Ascending aorta (tissue), 2 donors: ENCODE measurements at places on chromosomes 3 and 15.

- no peak for DNase-seq
- H3K36me3 ChIP-seq: no peaks in the 10 kb centered on the region
Observed at GRCh38 chr3:181929501-181929900, 217.8 kb downstream of the SOX2 start.

- no peak for DNase-seq
- H3K4me3 ChIP-seq: no peak overlapping the region
- no peak overlapping the region for H3K27ac ChIP-seq
Observed at GRCh38 chr3:30596152-30596551, 10.2 kb upstream of the TGFBR2 start.

DNA sequence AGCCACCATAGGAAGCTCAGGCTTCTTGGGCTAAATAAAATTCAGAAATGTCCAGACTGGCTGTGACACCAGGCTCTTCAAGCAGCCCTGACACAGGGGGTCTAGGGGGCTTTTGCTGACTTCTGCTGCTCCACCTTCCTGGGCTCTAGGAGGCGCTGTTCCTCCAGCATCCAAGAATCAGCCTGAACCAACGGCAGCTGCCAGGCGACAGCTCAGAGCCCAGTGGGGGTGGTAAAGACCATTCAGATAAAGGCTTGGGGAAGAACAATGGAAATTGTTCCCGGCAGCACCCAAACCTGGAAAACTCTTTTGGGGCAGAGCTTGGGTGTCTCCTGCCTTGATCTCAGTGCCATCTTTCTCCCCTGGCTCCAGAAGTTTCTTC lies 21.6 kb upstream of the PSTPIP1 start:
- H3K27me3 ChIP-seq: no peaks in the 10 kb centered on the region
- DNase-seq: no peak
- H3K4me3 ChIP-seq: peak overlapping the region; percentile 42
- no peaks in the 10 kb centered on the region for H3K36me3 ChIP-seq
- H3K4me1 ChIP-seq: peaks cover 14% of the 10 kb centered on the region

GRCh38 chr3:71486831-71487230 lies 96.7 kb downstream of the FOXP1 start:
- no peak overlapping the region for H3K27ac ChIP-seq
- no peaks in the 10 kb centered on the region for H3K36me3 ChIP-seq
- H3K27me3 ChIP-seq: no peaks in the 10 kb centered on the region

DNA sequence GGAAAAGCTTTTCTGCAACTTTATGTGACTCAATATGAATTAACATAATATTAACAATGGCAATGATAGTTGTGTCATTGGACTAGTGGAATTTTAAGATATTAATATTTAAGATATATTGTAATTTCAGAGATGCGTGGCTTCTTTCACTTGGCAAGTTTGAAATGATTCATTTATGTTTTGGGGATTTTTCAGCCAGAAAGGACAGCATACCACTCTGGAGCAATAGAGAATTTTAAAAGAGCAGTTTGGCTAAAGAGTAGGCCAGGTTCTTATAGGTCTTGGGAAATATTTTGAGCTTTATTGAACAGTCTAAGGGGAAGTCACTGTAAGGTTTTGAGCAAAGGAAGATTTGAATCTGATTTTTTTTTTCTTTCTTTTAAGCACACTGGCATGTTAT lies 16.5 kb downstream of the GMPS start:
- H3K36me3 ChIP-seq: no peaks in the 10 kb centered on the region
- no peak overlapping the region for H3K4me3 ChIP-seq
- no peaks in the 10 kb centered on the region for H3K27me3 ChIP-seq
- no peak for DNase-seq
- H3K4me1 ChIP-seq: peaks cover 15% of the 10 kb centered on the region

GRCh38 chr3:186983659-186984058 lies 53.3 kb downstream of the ST6GAL1 start:
- H3K4me3 ChIP-seq: no peak overlapping the region
- peak overlapping the region; percentile 5 for H3K27ac ChIP-seq
- DNase-seq: no peak

DNA sequence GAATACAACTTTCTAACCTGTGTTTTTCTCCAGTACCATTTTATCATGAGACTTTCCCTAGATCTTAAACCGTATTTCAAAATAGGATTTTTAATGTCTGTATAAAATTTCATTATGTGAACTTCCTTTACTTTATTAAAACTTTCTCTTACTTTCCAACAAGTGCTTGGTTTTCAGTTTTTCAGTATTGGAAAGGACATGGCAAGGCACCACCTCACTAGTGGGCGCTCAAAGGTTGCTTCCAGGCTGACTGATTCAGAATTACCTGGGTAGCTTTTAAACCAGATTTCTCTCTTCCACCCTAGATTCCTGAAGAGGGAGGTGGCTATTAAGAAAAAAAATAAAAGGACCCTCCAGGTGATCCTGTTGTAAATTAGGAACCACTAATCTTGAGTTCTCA lies 236.6 kb downstream of the SOX2 start:
- no peaks in the 10 kb centered on the region for H3K4me1 ChIP-seq
- no peak for DNase-seq
- no peaks in the 10 kb centered on the region for H3K36me3 ChIP-seq
- H3K4me3 ChIP-seq: no peak overlapping the region

- no peak overlapping the region for H3K27ac ChIP-seq
- H3K4me1 ChIP-seq: no peaks in the 10 kb centered on the region
- no peak for DNase-seq
- H3K36me3 ChIP-seq: no peaks in the 10 kb centered on the region
- no peaks in the 10 kb centered on the region for H3K27me3 ChIP-seq
- no peak overlapping the region for H3K4me3 ChIP-seq
Observed at GRCh38 chr15:38746211-38746610, 181.6 kb upstream of the RASGRP1 start.

- peaks cover 4% of the 10 kb centered on the region for H3K4me1 ChIP-seq
- no peaks in the 10 kb centered on the region for H3K36me3 ChIP-seq
- no peak overlapping the region for H3K4me3 ChIP-seq
- no peaks in the 10 kb centered on the region for H3K27me3 ChIP-seq
- DNase-seq: no peak
- no peak overlapping the region for H3K27ac ChIP-seq
Observed at GRCh38 chr3:57158325-57158724, 6.8 kb downstream of the IL17RD start.

GRCh38 chr15:37907136-37907535 lies 27.3 kb upstream of the TMCO5A start:
- no peaks in the 10 kb centered on the region for H3K4me1 ChIP-seq
- H3K27me3 ChIP-seq: no peaks in the 10 kb centered on the region

DNA sequence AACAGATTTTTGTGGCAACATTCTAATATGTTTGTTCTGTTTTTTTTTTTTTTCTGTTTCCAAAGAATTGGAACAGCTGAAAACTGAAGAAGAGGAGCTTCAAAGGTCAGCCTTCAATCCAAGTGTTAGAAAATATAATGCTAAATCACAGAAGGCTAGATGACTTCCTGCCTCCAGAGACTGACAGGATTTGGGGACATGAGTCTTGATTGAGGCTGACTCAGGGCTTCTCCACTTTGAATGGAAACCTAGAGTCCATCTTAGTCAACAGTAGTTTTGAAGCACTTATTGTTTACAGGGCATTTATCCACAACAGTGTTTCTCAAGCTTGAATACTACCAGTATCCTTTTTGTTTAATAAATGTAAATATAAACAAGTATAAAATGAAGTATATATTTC lies 44.5 kb upstream of the RAD51 start:
- H3K27me3 ChIP-seq: no peaks in the 10 kb centered on the region
- H3K4me3 ChIP-seq: no peak overlapping the region
- no peak for DNase-seq
- H3K27ac ChIP-seq: no peak overlapping the region
- no peaks in the 10 kb centered on the region for H3K4me1 ChIP-seq

- no peak for DNase-seq
- H3K36me3 ChIP-seq: no peaks in the 10 kb centered on the region
- no peak overlapping the region for H3K27ac ChIP-seq
Observed at GRCh38 chr3:24510030-24510648, 15.5 kb upstream of the THRB start.

DNA sequence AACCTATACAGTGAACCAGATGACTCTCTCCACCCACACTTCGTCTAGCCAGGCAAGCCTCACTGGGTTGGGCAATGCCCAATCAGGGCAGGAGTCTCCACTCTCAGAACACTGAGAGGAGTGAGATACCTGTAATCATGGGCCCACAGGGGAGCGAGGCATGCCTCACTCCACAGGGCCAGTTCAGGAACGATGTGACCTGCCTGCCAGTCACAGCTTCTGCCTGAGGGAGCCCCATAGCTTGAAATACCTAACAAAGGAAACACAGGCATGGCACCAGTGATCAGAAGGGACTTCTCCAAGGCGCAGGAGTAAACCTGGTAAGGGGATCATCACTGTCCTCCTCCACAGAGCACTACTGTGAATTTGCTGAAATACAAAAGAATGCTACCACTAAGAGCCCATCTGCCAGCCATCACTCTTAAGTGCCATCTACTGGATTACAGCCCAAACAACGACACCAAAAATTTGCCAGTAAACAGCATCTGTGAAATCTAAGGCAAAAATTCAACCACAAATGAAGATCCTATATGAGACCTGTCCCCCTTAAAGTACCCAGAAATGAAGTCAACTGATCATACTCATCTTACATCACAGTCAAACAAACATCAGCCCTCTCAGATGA lies 689.9 kb upstream of the SEMA6D start:
- no peak overlapping the region for H3K27ac ChIP-seq
- no peak overlapping the region for H3K4me3 ChIP-seq
- no peaks in the 10 kb centered on the region for H3K27me3 ChIP-seq
- no peaks in the 10 kb centered on the region for H3K36me3 ChIP-seq
- H3K4me1 ChIP-seq: no peaks in the 10 kb centered on the region

DNA sequence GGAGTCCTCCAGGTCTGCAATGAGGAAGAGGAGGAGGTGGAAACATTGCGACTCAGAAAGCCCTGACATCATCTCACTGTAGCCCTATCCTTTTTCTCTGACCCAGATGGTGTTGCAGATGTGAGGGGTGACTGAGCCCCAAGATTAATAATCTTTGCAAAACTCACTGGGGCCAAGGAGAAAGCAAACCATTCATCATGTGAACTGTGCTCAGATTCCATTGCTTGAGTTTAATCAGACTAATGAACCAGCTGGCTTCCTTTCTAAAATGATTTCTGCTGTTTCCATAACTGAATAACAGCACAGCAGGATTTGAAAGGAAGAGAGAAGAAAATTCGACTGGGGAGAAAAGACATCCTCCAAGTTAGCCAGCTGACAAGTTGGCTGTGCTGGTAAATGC lies 13.4 kb upstream of the DGKG start:
- H3K27me3 ChIP-seq: no peaks in the 10 kb centered on the region
- H3K4me3 ChIP-seq: no peak overlapping the region
- H3K36me3 ChIP-seq: no peaks in the 10 kb centered on the region
- H3K4me1 ChIP-seq: no peaks in the 10 kb centered on the region
- H3K27ac ChIP-seq: no peak overlapping the region
- DNase-seq: no peak

GRCh38 chr3:39801216-39801615 lies 8.2 kb upstream of the MYRIP start:
- no peaks in the 10 kb centered on the region for H3K27me3 ChIP-seq
- H3K4me1 ChIP-seq: no peaks in the 10 kb centered on the region
- H3K4me3 ChIP-seq: no peak overlapping the region
- DNase-seq: no peak
- H3K36me3 ChIP-seq: no peaks in the 10 kb centered on the region

GRCh38 chr3:124998247-124998630 lies 57.6 kb downstream of the HEG1 start:
- peaks cover 91% of the 10 kb centered on the region for H3K36me3 ChIP-seq
- no peaks in the 10 kb centered on the region for H3K4me1 ChIP-seq
- no peaks in the 10 kb centered on the region for H3K27me3 ChIP-seq
- H3K27ac ChIP-seq: no peak overlapping the region
- no peak for DNase-seq

DNA sequence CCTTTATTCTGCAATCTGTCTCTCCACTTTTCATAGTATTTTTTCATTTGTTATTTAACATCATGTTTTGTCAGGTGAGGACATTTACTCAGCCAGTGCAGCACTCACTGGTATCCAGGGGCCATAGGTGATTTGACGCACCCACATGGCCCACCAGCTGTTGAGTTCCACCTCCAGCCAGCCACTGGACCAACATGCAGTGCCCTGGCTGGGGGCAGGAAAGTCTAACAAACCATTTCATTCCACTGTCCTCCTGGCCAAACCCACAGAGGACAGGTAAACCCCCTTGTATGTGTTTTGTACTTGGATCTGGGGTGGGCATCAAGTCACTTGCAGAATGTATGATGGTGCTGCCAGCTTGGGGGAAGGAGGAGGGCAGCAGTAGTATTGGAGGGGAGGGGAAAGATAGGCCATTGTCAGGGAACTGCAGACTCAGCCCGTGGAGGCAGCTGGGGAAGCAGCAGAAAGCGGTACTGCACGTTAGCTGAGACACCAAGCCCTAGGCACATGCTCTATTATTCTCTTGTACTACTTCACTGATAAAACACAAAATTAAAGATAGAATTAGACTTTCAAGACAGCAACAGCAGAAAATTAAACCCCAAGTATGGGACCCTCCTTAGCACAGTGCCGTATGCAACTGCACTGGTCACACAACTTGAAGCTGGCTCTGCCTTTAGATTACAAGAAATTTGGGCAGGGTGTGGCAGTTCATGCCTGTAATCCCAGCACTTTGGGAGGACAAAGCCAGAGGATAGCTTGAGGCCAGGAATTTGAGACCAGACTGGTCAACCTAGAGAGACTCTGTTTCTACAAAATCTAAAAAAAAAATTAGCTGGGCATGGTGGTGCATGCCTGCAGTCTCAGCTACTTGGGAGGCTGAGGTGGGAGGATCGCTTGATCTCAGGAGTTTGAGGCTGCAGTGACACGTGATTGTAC lies 15.4 kb upstream of the RPL24 start:
- H3K27me3 ChIP-seq: no peaks in the 10 kb centered on the region
- no peaks in the 10 kb centered on the region for H3K36me3 ChIP-seq
- H3K27ac ChIP-seq: no peak overlapping the region
- H3K4me1 ChIP-seq: no peaks in the 10 kb centered on the region
- no peak overlapping the region for H3K4me3 ChIP-seq

DNA sequence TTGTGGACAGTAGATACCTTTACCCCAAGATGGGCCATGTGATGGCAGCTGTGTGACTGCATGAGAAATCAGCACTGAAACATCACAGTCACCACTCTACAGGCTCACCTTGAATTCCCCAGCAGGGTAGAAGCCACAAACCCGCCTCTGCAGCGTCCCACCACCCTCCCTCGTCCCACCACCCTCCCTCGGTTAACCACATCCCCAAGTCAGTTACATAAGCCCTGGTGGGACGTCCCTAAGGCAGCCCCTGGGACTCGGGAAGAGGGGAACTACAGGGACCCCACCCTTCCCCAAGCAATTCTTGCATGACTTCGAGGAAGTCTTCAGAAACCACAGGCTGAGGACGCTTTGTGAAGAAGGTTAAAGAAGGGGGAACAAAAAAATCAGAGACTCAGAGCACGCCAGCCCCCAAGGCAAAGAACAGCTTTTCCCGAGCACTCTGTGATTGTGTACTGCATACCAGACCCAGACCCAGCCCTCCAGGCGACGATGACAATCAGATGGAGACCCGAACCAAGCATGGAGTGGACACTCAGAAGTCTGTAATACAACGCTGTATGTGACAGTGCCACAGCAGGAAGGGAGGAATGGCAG lies 60.5 kb downstream of the SH3BP5 start:
- H3K4me1 ChIP-seq: no peaks in the 10 kb centered on the region
- H3K27me3 ChIP-seq: no peaks in the 10 kb centered on the region
- peak; percentile 76 for DNase-seq
- H3K4me3 ChIP-seq: no peak overlapping the region
- no peaks in the 10 kb centered on the region for H3K36me3 ChIP-seq

GRCh38 chr15:68618908-68619698 lies 40.3 kb downstream of the CORO2B start:
- no peaks in the 10 kb centered on the region for H3K36me3 ChIP-seq
- peaks cover 14% of the 10 kb centered on the region for H3K4me1 ChIP-seq
- no peak overlapping the region for H3K4me3 ChIP-seq
- no peak for DNase-seq

- H3K4me3 ChIP-seq: no peak overlapping the region
- no peak for DNase-seq
- H3K27me3 ChIP-seq: no peaks in the 10 kb centered on the region
- H3K36me3 ChIP-seq: no peaks in the 10 kb centered on the region
- peaks cover 5% of the 10 kb centered on the region for H3K4me1 ChIP-seq
- no peak overlapping the region for H3K27ac ChIP-seq
Observed at GRCh38 chr15:65818927-65819562, 27.0 kb upstream of the DENND4A start.
